ENCODE measurements at places on chromosomes 7 and 10.

DNA sequence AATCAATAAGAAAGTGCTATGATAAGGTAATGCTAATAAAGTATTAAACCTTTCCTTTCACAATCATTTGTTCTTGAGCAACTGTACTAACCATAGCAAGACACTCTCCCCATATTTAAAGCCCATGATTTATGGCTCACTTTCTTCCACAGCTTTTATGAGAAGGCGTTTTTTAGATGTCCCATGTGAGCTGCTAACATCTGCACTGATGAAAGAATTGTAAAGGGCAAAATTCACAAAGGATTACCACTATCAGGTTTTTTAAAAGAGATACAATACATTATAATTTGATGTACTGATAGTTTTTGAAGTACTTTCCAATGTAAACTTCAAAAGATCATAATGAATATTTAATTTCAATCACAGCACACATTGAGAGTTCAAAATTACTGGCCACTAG, 75.7 kb downstream of the RNLS start:
- DNase-seq, result no peak

- no peak for DNase-seq
Measured at GRCh38 chr10:72424561-72424960, 69.8 kb upstream of the DNAJB12 start.

DNA sequence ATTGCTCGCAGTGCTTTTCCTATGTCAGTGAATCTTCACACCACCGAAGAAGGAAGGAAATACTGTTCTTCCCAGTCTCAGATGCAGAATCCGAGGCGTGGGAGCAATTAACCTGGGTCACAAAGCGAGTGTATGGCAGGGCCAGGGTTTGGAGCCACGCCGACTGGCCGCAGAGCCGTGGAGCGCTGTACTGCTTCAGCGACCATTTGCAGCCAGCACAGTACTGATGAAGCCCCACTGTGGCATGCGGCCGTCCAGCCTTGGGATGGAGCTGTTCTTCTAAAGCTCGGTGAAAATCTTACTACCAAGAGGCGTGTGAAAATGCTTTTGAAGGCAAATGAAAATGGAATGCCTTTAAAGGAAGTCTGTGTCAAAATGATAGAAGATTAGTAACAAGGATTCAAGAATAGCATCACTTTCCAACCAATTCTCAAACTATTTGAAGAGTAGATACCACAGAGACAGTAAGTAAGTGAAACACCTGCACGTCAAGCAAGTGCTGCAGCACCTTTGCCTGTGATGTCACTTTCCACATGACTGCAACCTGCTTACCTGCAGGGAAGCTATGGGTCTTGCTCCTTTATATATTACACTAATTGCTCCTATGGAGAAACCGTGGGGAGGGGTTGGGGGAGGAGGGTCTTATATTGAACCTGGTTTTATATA, 4.9 kb downstream of the PPP2R2D start:
- DNase-seq, result no peak

DNA sequence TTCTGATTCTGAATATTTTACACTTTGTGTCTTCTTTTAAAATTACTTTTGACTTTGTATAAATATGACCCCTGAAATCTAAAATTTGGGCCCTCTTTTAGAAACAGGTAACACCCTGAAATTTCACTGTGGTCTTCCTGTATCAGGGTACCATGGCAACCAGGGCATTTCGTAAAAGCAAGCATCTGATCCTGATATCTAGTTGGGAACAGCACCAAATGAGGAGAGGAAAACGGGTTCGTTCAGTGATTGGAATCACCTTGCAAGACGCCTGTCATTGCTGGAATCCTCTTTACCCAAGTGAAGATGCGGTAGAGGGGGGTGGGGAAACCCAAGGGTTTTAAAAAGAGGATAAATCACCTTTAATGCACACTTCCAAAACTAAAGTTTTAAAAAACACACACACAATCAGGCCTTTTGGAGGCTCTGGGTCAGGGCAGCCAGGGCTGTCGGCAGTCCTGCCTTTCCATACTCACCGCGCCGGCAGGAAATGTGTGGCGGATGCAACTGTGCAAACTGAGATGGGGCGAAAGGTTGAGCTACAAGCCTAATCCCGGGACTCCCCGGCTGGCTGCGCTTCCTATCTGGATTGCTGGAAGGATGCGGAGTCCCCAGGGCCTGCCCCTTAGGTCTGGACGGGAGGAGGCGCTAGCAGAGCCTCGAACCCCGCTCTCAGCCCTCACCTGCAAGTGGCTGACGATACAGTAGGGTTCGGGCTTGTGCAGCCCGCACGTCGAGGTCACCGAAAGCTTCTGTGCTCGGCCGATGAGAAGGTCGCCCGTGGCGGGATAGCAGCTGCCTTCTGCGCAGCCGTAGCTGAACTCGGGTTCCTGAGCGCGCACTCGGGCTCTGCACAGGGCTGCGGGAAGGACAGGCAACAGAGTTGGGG, 1.8 kb downstream of the LAMB1 start:
- no peak for DNase-seq

- peak; percentile 81 for DNase-seq
Measured at GRCh38 chr10:84329986-84330651, 1.7 kb downstream of the CCSER2 start.

DNA sequence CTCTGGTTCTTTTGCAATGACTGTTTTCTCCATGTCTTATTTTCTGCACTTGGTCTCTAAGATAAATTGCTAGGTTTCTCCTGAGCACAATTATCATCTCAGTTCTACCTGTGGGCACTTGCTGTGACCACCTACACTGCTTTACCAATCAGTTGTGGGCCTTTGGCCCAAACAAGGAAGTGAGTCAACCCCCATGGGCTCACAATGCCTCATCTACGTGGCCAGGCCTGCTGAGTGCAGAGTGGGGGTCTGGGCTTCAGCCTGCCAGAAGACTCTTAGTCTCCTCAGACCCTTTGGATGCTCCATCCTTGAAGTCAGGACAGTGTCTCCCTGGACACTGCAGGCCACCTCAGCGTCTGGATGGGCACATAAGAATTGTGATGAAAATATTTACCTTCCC, 20.3 kb downstream of the SCART1 start:
- DNase-seq, result no peak

DNA sequence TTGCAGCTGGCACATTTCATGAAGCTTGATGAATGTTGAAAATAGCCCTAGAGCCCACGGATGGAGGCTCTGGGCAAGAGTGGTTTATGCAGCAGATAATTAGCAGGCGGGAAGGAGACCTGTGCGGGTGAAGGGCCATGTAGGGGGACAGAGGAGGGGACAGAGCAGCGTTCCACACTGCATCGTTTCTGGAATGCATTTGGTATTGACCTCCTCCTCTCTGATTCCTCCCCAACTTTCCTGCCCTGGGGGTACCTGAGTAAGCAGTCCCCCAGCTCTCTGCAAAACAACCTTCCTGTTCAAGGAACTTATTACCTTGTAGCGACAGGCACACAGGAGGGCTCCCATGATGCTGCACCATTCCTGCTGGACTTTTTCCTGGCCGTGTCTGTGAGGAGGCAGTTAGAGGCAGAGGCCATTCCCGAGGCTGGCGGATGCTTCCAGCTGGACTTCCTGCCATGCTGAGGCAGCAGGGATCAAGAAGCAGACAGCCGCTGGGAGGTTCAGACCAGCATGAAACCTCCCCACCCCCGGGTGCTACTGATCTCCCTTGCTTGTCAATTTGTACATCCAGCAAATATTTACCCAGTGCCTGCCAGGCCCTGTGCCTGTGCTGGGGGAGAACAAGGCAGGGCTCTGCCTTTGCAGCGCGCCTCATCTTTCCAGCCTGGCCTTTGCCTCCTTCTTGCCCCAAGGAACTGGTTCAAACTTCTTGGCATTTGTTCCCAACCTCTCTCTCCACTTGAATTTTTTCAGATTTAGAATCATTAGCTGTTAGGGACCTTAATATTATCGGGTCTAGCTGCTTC, 28.7 kb downstream of the SLC29A3 start:
- no peak for DNase-seq

DNA sequence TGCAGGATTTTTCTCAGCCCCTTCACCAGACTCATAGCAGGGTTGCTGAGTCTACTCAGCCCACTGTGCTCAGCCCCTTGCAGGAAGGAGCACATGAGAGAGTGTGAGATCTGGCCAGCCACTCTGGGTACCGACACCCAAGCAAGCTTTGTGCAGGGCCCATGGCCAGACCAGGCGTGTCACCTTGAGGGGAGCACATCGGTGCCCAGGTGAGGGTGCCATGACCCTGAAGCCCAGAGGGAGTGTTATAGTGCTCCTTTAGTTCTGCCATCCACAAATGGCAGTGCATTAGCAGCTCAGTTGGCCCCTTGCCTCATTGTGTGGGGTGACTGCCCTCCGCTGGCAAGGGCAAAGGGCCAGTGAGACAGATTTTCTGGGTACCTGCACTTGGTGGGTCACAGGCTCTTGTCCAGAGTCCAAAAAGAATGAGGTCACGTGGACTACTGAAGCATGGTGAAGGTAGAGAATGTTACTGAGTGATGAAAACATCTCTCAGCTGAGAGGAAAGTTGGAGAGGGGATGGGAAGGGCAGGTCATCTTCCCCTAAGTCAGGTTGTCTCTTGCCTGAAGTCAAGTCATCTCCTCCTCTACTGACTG, 181.8 kb downstream of the MACC1 start:
- no peak for DNase-seq

DNA sequence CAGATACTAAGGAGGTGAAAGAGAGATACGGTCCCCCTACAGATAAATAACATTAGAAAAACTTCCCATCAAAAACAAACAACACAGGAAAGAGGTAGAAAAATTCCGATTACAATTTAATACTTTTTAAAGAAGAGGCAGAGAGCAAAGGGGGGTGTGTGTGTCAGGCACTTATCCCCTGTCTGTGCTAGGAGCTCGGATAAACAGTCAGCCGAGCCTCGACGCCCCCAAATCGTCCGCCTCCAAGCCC, 3.6 kb downstream of the PAX2 start:
- no peak for DNase-seq

Measured in activated CD4-positive, alpha-beta T cell treated with anti-CD3 and anti-CD28 coated beads, Interleukin-10, Interleukin-2, amounts not matched to agents 100 ng/mL and 50 ng/mL, durations not matched to agents 16 hours and 8 hours (primary cell).